ENCODE measurements at places on chromosomes 1 and 21. TPM values are rescaled to one million over a fixed set of nuclear protein-coding genes. Genes with fewer than 3 reads are reported as not detected.

Gene KRTAP19-1
- not detected for total RNA-seq

Gene PRELP
- 10.8 TPM for total RNA-seq

Gene RCC1
- total RNA-seq = 47.2 TPM

Gene FNDC5
- total RNA-seq = 1.4 TPM

Gene PLA2G2D
- not detected for total RNA-seq

Gene TCHHL1
- total RNA-seq = not detected

Gene RYR2
- not detected for total RNA-seq

Gene ENO1
- total RNA-seq = 2,300 TPM

Gene NCMAP
- not detected for total RNA-seq

Gene SFN
- 0.20 TPM for total RNA-seq

Gene C4BPB
- total RNA-seq = not detected

Gene DYRK3
- 28.2 TPM for total RNA-seq

Gene PRAMEF25
- not detected for total RNA-seq
